ENCODE measurements at places on chromosomes 2 and 18.
A peak's percentile ranks its signal among the peaks of the same experiment; 100 is the strongest.

- no peak for ATAC-seq
Observed at GRCh38 chr2:34492561-34493455, 893.7 kb upstream of the FAM98A start.

DNA sequence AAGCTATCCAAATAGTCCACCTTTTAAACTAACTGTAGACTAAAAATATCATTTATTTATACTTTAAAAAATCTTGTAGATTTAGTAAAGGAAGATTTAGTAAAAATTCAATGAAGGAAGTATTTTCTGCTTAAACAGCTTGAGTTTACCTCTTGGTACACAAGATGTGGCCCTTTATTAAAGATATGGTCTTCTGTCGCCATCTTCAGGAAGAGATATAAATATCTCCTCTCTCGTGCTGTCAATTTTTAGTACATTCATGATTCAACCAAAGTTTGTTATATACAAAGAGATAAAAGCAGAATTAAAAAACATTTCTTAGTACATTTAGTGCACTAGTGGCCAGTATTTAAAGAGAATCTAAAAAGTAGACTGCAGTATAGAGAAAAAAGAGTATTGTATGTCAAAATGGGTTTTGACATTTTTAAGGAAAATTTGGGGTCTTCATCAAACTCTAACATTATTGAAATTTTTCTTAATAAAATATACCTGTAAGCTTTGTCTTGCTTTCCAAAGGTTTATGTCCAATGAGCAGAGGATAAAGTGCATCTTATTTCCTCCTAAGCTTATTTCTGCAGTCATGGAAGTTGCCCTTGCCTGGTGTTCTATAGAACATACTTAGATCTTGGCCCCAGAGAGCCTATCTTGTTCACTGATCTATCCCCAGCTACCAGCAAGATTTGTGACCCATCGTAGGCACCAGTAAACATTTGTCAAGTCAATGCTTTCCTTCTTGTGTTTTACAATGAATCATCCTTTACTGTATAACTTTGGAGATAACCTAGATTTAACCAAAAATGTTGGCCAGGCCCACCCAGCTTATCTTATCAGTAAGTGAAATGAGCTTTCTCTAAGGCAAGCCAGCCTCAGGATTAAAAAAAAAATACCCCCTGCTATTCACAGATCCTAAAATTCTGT, 18.5 kb upstream of the EML6 start:
- ATAC-seq, result peak; percentile 91

DNA sequence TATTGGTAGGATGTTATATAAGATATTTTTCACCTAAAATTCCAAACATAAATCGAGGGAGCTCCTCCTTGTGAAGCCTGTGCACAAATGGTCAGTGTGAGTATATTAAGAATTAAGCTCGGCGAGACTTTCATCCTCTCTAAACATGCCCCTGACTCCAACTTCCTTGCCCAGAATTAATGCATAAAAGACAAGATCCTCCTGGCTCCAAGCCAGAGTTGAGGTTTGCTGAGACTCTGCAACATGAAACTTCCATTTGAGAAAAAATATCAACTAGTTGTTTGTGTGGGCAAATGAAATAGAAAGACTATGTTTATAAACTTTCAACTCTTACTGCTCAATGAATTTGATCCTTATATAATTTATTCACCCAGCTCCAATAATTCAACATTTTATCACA, 68.1 kb downstream of the CCDC178 start:
- no peak for ATAC-seq

- ATAC-seq, result no peak
Observed at GRCh38 chr2:238866656-238867277, 18.9 kb downstream of the TWIST2 start.

DNA sequence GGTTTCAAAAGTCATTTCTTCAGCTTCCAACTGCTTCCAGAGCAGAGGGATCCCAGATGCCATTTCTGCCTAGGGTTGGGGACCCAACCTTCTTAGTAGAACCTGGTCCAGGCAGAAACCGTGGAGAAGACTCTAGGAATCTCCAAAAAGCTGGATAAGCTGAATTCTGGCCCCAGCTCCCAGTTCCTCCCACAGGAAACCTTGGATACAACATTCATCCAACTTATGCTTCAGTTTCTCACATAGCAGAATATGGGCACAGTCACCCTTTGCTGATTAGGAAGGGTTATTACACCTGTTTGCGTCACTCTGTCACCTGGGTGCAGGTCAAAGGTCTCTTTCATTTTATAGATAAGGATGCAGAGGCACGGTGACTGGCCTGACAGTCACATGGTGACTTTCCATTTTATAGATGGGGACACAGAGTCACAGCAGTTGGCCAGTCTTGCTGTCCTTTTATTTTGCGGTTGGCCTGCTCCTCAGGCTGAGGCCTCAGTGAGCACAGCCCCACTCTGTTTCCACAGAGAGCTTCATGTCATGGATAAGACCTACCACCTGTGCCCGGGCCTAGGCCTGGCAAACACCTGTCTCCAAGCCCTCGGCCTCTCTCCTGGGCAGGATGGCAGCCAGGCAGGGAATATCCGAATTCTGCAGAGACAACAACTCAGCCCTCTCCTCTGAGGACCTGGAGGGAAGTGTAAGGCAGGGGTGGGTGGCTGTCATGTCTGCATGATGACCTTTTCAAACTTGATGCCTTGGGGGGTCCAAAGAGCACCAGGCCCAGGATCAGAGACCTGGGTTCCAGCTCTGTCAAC, 148.8 kb downstream of the SMAD7 start:
- ATAC-seq, result no peak

GRCh38 chr18:24317370-24317769, 80.3 kb downstream of the OSBPL1A start:
- no peak for ATAC-seq

- peak; percentile 98 for ATAC-seq
Observed at GRCh38 chr2:55779459-55780421, 86.1 kb upstream of the PNPT1 start.

DNA sequence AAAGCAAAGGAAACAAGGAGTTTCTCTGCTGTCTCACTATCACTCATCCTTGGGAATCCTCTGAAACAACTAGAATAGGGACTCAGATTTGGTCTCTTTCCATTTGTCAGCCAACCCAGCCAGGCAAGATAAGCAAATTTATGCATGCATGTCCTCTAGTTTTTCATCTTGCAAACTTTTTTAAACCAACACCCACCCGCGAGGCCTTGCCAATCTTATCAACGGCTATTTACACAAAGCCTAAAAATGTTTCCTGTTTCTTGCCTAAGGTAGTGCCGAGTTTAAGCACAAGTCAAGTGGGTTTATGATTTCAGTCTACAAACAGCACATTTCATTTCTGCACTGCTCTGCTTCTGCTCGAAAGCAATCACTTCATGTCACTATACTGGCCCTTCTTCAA, 240.9 kb downstream of the STK39 start:
- no peak for ATAC-seq
